ENCODE measurements at places on chromosomes 1 and 21. TPM values are rescaled to one million over a fixed set of nuclear protein-coding genes. Genes with fewer than 3 reads are reported as not detected.

Gene CLEC20A
- total RNA-seq: not detected

Gene LAD1
- total RNA-seq: 42.6 TPM

Gene SERTAD4
- 3.4 TPM for total RNA-seq

Gene SPATA46
- not detected for total RNA-seq

Gene RIMS3
- total RNA-seq: 4.7 TPM

Gene BEND5
- total RNA-seq: 3.4 TPM

Gene FCRL6
- 3.2 TPM for total RNA-seq

Gene SPRR4
- not detected for total RNA-seq

Gene RFX5
- 45.8 TPM for total RNA-seq

Gene INSRR
- not detected for total RNA-seq

Gene CAMTA1
- 63.4 TPM for total RNA-seq

Gene ANKRD35
- 1.6 TPM for total RNA-seq

Gene RAB25
- total RNA-seq: 62.0 TPM

Gene THBS3
- 24.9 TPM for total RNA-seq

Gene MOB3C
- total RNA-seq: 24.6 TPM

Gene OR6K3
- 2.3 TPM for total RNA-seq

Gene SPRR2F
- total RNA-seq: not detected
